ENCODE measurements at places on chromosomes 5 and 9.

DNA sequence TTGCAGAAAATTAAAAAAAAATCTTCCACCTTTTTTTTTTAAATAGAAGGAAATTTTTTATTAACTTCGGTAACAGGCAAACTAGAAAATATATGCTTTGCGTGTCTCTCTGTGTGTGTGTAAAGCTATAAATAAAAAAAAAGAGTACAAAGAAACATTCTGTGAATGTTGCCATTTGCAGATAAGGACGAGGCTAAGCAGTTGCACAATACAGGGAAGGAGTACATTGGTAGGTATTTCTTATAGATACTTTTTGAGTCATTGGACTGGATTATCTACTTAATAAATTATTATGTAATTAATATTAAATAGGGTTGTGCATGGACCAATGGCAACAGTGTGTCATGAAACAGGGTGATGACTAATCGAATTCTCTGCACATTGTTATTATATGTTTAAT is 102.4 kb downstream of the CAMK4 start:
- no peak for DNase-seq

GRCh38 chr5:156409834-156410233 is 82.9 kb downstream of the SGCD start:
- no peak for DNase-seq

GRCh38 chr5:34656001-34656699 is at the start of gene RAI14:
TSS of gene RAI14 (plus strand) at chr5:34656328. CDS start at chr5:34686920, 30,592 bp downstream.
- no peak for DNase-seq

GRCh38 chr9:4839470-4839912 is 46.7 kb downstream of the RCL1 start:
- DNase-seq = no peak

GRCh38 chr9:83047839-83048775 is 14.8 kb downstream of the RASEF start:
- DNase-seq = no peak

DNA sequence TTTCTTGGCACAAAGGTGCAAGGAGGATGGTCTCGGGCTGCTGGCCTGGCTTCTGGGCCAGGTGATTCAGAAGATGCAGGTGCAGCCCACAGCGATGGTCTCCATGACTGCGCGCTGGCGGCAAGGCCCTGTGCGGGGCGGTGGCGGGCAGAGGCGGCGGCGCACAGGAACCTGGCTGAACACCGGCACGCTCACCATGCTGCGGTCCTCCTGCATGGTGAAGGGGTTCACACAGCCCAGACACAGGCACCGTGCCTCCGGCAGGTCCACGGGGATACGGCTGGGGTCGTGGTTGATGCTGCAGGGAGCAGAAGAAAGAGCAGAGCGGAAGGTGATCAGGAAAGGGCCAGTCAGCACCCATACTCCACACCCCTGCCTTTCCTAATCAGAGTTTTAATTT is 4.8 kb downstream of the IL17B start:
- DNase-seq = no peak

DNA sequence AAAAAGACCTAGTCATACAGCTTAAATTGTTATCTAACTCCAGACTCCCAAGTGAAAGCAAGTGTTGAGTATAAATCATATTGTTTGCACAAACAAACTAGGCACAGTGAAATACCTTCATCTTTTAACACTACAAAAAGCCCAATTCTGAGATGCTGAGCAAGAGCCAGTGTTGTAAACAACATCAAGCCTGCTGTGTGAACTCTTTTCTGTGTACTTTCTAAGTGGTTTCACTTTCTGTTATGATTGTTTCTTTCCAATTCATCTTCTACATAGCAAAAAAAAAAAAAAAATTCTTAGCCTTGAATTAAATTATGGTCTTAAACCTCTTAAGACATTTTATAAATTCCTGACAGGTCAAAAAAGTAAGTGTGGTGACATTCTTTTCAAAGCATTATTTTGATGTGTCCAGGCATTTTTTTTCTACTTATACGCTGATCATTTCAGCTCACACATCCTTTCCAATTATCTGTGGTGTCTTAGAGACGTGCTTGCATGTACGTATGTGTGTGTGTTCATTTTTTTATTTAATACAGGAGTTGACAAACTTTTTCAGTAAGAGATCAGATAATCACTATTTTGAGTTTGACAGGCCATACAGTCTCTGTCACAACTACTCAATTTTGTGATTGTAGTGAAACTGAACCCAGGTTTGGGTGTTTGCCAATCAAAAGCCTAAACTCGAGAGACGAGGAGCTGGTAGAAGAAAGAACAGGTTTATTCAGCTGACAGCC is 556.1 kb downstream of the CDH9 start:
- DNase-seq = no peak

GRCh38 chr9:132802121-132802795 is 75.8 kb downstream of the AK8 start:
- no peak for DNase-seq

DNA sequence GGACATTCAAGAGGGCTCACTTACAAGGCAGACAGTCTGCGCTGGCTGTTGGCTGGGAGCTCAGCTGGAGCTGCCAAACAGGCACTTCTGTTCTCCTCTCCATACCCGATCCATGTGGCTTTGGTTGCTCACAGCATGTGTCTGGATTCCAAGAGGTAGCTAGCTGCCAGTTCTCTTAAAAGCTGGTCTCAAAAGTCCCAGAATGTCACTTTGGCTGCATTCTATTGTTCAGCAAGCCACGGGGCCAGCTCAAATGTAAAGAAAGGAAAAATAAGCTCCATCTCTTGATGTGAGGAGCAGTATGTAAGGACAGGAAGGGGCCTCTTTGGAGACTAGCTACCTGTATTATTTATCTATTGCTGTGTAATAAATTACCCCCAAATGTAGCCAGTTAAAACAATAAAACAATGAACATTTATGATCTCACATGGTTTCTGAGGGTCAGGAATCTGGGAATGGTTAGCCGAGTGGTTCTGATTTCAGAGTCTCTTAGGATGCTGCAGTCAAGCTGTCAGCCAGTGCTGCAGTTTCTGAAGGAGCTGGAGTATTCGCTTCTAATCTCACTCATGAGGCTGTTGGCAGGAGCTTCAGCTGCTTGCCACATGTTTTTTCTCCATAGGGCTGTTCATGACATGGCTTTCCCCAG is 112.7 kb upstream of the CLINT1 start:
- DNase-seq = no peak

GRCh38 chr9:77063645-77064285 is 44.3 kb downstream of the FOXB2 start:
- DNase-seq = no peak

DNA sequence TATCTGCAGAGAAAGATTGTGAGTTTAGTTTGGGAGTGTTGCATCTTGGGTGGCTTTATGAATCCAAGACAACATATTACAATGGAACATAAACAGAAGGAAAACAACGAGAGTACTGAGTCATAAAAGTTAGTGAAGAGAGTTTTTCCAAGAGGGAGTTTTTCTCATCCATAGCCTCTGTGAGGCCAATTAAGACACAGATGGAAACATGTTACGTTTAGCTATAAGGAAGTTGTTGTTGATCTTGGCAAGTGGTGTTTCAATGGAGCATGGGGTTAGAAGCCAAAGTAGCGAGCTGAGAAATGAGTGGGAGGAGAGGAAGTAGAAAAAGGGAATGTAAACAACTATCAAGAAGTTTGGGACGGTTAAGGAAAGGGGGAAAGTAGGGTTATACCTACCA is 53.3 kb upstream of the SPATA31D4 start:
- DNase-seq = no peak

- peak; percentile 51 for DNase-seq
These were observed 9.7 kb downstream of the TIGD6 start for GRCh38 chr5:149990518-149991376.

DNA sequence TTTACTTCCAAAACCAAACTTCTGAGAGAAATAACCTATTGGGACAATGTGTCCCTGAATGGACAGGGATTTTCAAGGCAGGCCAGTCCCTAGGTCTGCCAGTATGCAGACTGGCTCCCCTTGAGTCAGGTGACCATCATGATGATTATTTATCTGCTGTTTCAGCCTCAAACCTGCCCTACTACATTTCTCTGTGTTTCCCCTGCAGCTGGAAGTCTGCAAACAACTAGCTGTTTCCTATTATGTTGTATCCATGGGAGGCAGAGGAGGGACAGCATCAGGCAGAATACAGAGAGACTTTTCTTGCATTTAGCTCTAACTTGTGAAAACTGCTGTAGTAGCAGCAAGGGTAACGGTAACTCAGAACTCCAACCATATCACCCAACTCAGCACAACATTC is 36.2 kb upstream of the IFNK start:
- DNase-seq = no peak

GRCh38 chr9:16575986-16576245 is 294.6 kb downstream of the BNC2 start:
- DNase-seq = no peak

DNA sequence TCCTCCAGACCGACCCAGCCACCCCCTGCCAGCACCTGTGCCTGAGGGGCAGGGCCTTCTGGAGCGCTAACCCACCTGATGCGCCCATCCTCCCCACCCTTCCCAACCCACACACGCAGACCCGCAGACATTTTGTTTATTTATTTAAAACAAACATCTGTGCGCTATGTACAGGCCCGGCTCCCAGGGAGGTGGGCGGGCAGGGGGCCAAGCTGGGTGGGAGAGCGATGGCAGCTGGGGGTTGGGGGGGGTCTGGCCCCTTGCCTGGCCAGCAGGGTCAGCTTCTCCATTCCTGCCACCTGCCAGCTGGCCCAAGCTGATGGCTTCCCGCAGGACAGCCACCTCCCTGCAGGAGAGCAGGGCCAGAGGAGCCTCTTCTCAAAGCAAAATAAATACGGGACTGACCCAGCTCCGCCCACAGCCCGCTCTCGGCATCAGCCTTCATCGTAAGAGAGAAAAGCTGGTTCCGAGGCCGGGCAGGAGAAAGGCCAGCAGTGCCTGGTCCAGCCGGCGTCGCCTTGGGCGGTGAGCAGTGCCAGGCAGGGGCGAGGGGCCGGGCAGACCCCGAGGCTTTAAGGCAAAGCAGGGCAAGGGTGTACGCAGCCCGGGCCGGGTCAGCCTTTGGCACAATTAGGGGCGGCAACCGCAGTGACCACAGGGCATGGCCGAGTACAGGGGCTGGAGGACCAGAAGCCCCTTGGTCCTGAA is 10.9 kb upstream of the CLIC3 start:
- DNase-seq = no peak

GRCh38 chr5:177043114-177043513 is 20.6 kb downstream of the ZNF346 start:
- DNase-seq = no peak

- DNase-seq = no peak
These were observed 82.2 kb downstream of the DCP2 start for GRCh38 chr5:113058706-113059226.

DNA sequence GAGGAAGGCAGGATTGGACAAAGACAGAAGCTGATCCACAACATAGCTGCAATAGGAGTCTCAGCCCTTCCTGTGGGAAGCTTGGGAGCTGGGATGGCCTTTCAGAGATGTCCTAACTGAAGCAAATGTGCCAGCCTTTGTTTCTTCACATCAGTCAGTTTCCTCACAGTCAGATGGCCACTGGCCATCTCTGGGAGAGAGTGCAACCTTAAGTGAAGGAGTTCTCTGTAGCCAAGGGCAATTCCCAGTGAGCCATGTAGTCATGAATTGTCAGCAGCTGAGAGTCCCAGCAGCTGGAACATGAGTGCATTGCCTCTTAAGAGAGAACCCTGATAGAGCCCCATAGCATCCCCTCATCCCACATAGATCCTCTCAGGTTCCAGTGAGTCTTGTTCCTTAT is 89.1 kb upstream of the LIFR start:
- no peak for DNase-seq

DNA sequence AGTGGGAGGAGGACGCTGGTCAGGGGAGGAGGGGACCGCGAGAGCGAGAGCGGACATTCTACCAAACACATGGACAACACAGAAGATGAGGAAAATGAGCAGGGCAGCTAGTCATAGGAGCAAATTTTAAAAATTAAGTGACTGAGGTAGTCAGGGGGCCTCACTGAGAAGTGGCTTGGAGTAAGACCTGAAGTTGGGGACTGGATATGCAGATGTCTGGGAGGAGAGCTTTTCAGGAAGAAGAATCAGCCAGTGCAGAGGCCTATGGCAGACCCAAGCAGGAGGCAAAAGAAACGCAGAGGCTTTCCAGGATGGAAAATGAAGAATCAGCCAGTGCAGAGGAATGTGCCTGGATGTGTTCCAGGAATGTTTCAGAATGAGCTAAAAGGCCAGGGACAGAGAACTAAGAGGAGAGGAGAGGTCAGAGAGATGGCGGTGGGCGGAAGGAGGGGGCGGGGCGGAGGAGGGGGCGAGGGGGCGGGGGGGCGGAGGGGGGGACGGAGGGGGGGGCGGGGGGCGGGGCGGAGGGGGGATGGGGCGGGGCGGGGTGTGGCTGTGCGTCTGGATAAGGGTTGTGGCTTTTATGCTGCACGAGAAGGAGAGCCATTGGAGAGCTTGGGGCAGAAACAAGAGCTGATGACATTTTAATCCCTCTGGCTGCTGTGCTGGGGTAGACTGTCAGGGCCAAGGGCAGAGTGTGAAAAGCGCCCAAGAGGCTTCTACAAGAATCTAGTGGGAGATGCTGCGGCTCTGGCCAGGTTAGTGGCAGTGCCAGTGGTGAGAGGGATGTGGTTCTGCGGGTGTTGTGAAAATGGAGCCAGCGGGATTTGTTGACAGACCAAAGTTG is 129.6 kb downstream of the KCNIP1 start:
- DNase-seq = no peak

GRCh38 chr5:140060816-140061215 is 17.7 kb upstream of the NRG2 start:
- no peak for DNase-seq

- DNase-seq = no peak
These were observed 115.5 kb upstream of the TUT7 start for GRCh38 chr9:86469476-86470250.

GRCh38 chr9:103261951-103262350 is 266.8 kb downstream of the CYLC2 start:
- DNase-seq = no peak

GRCh38 chr9:89664896-89665329 is 60.1 kb downstream of the GADD45G start:
- DNase-seq = no peak

GRCh38 chr5:103041071-103041676 is 78.8 kb downstream of the GIN1 start:
- no peak for DNase-seq

- no peak for DNase-seq
These were observed 30.6 kb upstream of the SMU1 start for GRCh38 chr9:33106827-33107621.

GRCh38 chr5:160637357-160638090 is 214.5 kb downstream of the ATP10B start:
- DNase-seq = no peak

DNA sequence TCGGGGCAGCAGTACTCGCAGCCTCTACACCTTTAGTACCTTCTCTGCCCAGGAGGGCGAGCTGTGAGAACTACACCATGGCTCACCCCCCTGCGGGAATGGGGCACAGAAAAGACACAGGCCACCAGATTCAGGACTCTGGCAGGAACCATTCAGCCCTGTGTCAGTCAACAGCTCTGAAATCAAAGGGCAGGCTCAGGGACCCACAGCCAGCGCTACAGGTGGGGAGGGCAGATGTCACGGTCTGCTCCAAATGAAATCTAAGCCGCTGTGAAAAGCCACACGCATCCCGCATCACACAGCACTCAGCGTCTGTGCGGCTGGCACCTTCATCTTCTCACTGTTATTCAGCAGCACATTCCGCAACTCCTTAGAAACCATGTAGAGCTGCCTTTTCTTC is 27.9 kb downstream of the NSUN2 start:
- DNase-seq = no peak

- DNase-seq = no peak
These were observed 19.6 kb downstream of the MRPL36 start for GRCh38 chr5:1779782-1780613.

All from T follicular helper cell (primary cell).